Omental fat pad (tissue), 4 donors: ENCODE measurements at places on chromosomes 12 and 14. TPM values are rescaled to one million over a fixed set of nuclear protein-coding genes. Genes with fewer than 3 reads are reported as not detected.

- DNase-seq = no peak
Measured at GRCh38 chr12:96045566-96045965, 10.2 kb upstream of the LTA4H start.

DNA sequence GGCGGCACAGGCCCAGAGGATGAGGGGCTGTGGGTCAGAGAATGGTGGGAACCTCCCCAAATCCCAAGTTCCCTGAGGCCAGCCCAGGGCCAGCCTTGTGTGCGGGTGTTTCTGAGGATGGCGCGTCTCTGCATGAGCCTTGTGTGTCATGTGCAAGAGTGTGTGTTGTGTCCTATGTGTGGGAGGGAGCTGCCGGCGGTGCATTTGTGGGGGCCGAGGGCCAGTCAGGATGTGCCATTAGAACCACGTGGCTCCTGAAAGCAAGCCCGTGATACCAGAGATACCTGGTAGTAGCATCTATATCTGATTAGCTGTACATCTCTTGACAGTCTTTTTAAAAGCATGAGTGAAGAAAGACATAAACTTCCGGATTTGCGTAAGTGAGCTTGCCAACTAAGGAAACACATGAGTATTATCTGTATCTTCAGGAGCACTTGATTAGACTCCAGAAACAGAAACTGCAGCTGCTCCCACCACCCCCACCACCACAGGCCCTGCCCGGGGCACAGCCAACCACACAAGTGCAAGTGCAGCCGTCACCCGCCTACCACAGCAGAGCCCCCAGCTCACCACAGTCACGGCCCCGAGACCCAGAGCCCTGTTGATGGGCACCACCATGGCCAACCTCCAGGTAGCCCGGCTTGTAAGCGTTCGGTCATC lies 19.2 kb downstream of the DDX51 start:
- no peak for DNase-seq

GRCh38 chr14:99272899-99273765 lies 1.1 kb upstream of the BCL11B start:
- no peak for DNase-seq

NOVA1 gene
- 41.6 TPM for total RNA-seq

MMP17 gene
- total RNA-seq = 2.3 TPM
